Heart right ventricle (tissue), 16 donors: ENCODE measurements at places on chromosomes 13 and 19. TPM values are rescaled to one million over a fixed set of nuclear protein-coding genes. Genes with fewer than 3 reads are reported as not detected.

Gene CEACAM4
- 0.26 TPM for total RNA-seq

- DNase-seq = no peak
Observed at GRCh38 chr19:32537580-32537979, 43.4 kb upstream of the PDCD5 start.

Gene CGB7
- not detected for total RNA-seq

- no peak for DNase-seq
Observed at GRCh38 chr13:24355103-24355502, 45.7 kb downstream of the C1QTNF9 start.

Gene ATP5F1D
- 491 TPM for total RNA-seq

GRCh38 chr19:31610018-31610417 is 260.8 kb upstream of the TSHZ3 start:
- no peak for DNase-seq

- no peak for DNase-seq
Observed at GRCh38 chr19:6250909-6251308, 28.9 kb downstream of the MLLT1 start.

DNA sequence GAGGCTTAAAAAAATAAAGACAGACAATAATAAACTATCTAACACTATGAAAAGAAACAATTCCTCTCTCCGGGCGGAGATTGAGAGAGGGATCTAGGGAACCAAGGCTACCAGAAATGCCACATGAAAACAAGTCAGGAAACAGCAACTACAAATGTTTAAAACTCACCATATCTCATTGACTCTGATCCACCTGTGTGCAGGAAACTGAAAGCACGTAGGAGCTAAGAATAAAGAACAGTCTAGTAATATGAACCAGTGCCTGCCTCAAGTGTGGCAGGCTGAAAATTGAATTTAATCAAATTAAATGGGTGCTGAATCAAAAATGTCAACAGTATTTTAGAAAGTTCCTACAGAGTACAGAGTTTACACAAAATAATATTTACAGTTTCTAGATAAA is 1701.0 kb downstream of the SLITRK5 start:
- no peak for DNase-seq

Gene SLC7A1
- total RNA-seq = 15.4 TPM

GRCh38 chr13:113862931-113863523 is 849 bp downstream of the GAS6 start:
- no peak for DNase-seq

DNA sequence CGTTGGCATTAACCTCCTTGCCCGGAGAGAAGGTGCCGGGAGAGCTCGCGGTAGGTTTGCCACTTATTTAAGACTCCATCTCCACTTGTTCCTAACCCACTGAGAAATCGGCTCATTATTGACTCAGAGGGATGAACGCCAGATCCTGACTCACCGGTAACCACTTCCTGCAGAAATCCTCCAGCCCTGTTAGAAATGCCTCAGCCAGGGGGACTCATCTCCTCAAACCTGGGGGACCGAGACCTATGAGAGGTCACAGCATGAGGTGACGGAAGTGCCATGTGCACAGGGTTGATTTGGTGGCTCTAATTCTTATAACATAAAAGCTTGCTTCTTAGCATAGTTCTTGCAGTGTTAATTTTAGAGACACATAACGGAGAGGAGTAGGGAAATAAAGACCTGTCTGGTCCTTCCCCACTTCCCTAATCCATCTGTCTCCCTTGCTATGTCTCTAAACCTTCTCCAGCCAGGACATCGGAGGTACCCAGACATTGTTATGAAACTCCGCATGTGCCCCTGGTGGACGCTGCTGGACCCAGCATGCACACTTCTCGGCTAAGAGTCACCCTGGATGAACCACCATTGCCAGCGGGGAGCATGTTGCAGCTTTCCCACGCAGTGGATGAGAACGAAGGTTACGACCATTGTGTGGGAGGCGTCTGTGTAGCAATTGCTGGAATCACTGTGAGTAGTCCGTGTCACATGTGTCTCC is 158.9 kb downstream of the EFNB2 start:
- no peak for DNase-seq

DNA sequence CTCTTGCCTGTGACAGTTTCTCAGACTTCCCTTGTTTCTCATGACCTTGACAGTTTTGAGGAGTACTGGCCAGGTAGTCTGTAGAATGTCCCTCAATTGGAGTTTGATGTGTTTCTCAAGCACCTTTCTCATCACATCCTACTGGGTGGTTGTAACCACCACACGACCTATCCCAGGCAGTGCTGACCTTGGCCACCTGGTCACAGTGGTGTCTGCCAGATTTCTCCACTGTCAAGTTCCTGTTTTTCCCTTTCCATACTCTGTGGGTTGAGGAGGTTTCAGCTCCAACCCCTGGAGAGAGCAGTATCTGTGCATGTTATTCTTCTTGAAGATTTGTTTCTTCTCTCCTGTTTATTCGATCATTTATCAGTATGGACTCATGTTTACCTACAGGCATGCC is 8.4 kb upstream of the UPF3A start:
- DNase-seq = no peak

Gene AP1M2
- total RNA-seq = not detected

DNA sequence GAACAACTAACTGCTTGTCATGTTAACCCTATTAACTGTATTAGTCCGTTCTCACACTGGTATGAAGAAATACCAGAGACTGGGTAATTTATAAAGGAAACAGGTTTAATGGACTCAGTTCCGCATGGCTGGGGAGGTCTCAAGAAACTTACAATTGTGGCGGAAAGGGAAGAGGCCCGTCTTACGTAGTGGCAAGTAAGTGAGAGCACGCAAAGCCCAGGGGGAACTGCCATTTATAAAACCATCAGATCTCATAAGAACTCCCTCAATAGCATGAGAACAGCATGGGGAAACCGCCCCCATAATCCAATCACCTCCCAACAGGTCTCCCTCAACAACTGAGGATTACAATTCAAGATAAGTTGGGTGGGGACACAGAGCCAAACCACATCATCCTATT is 34.7 kb downstream of the PHF11 start:
- DNase-seq = no peak

GRCh38 chr19:54047616-54048015 is 16.1 kb downstream of the VSTM1 start:
- no peak for DNase-seq

- no peak for DNase-seq
Observed at GRCh38 chr19:6887316-6887715, at the start of gene ADGRE1. Gene ADGRE1 (plus strand): TSS chr19:6887579. CDS start chr19:6887609, 30 bp downstream.

Gene SLC5A5
- not detected for total RNA-seq

Gene CEACAM3
- total RNA-seq = 0.21 TPM

GRCh38 chr13:22536851-22537250 is 643.9 kb upstream of the SGCG start:
- no peak for DNase-seq

DNA sequence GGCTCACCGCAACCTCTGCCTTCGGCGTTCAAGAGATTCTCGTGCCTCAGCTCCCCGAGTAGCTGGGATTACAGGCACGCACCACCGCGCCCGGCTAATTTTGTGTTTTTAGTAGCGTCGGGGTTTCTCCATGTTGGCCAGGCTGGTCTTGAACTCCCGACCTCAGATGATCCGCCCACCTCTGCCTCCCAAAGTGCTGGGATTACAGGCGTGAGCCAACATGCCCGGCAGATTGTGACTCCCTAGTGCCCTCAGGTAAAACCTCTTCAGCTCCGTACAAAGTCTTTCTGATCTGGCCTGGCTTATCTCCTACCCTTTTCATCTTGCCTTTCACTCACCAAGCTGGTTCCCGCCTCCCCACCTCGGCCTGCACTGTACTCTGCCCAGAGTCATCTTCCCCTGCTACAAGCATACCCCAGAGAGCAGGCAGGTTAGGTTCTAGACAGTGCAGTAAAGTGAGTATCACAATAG is 15.0 kb downstream of the BICRA start:
- DNase-seq = no peak

Gene ZNF816
- total RNA-seq = 4.5 TPM
